ENCODE measurements at places on chromosomes 7 and 10.
A peak's percentile ranks its signal among the peaks of the same experiment; 100 is the strongest.

GRCh38 chr10:46080886-46081285 lies 34.8 kb upstream of the MSMB start:
- no peak for DNase-seq

- DNase-seq = no peak
Observed at GRCh38 chr10:120977897-120978296, 126.7 kb downstream of the WDR11 start.

GRCh38 chr7:2523941-2524807 lies 4.6 kb downstream of the LFNG start:
- peak; percentile 77 for DNase-seq

DNA sequence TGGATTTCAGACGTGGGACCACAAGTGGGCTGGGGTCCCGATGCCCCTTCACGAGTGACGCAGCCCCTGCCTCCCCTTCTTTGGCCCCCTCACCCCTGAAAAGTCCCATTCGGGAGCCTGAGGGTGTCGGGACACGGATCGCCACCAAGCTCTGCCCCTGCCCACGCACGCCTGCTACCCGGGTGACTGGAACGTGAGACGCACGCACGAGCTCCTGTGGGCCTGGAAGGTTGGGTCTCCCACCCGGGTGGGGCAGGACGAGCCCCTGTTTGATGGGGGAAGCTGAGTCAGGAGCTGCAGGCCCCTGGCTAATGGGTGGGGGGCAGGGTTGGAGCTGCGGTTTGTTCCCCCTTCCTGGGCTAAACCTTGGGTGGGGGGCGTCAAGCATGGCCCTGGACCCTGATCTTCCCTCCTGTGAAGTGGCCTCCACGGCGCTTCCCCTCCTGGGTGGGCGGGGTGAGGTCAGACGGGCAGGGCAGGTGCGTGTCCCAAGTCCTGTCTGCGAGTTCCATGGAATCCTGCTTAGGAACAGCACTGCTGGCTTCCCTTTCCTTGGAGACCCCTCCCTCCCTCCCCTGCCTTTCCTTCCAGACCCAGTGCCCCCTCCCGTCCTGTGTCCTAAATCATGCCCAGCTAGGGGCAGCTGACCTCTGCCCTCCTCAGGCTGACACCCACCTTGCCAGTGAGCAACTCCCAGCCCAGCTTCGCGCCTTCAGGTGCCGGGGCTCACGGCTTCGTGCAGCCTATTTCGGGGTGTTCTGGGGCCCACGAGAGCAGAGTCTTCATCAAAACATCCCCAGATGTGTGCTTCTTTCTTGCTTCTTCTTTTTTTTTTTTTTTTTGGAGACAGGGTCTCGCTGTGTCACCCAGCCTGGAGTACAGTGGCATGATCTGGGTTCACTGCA lies 5.3 kb upstream of the TMEM184A start:
- DNase-seq = no peak

GRCh38 chr10:111123883-111124282 lies 47.1 kb downstream of the ADRA2A start:
- DNase-seq = no peak

DNA sequence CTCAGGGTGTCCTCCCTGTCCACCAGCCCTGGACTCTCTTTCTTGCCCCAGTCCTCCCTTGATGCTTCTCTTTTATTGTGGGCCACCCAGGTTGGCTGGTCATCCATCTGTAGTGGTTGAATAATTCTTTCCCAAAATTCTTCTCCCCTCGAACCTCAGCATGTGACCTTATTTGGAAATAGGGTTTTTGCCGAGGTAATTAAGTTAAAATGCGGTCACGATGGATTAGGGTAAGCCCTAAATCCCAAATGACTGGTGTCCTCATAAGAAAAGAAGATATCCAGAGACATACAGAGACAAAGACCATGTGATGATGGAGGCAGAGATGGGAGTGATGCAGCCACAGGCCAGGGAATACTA lies 74.3 kb downstream of the GFRA1 start:
- DNase-seq = no peak

GRCh38 chr10:121303287-121303890 lies 294.9 kb downstream of the FGFR2 start:
- no peak for DNase-seq

GRCh38 chr7:4048336-4048735 lies 633.8 kb upstream of the FOXK1 start:
- DNase-seq = no peak

GRCh38 chr10:19791032-19791431 lies 25.2 kb upstream of the PLXDC2 start:
- no peak for DNase-seq

GRCh38 chr7:44048031-44048795 lies 3.7 kb downstream of the DBNL start:
- peak; percentile 17 for DNase-seq

- peak; percentile 71 for DNase-seq
Observed at GRCh38 chr7:30548845-30549244, 44.2 kb upstream of the GGCT start.

DNA sequence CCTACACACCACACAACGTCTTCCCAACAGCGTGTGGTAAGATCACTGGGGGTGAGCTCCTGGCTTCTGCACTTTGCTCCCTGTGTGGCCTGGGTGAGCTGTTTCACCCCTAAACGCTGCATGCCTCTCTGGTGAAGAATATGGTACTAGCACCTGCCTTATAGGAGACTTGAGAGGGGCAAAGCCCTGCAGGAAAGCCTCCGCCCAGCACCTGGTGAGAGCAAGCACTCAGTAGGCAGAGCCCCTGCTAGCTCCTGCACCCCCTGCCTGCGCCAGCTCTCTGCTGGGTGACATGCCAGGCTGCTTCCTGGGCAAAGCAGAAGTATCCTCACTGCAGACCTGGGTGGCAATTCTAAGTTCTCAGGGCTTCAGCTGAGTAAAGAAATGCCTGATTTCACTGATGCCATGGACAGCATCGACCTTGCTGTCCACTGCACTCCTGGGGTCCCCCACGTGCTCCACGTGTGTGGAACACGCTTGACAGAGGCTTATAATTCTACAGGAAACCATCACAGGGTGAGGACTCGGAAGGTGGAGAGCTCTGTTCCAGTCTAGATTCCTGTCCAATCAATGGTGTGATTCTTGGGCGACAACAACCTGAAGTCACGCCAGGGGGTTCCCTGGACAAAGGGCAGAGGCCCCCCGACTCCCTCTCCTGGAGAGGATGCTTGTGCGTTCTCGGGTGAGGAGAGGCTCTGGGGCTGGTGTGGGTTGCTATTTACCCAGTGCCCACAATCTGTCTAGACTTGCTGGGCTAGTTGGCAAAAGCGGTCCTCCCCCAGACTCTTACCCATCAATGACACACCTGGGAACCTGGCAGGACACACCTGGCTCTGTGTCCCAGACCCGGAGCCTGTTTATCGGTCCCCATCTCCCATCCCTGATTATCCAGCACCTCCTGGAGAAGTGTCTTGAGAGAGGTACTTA lies 5.0 kb upstream of the CALML5 start:
- DNase-seq = no peak

DNA sequence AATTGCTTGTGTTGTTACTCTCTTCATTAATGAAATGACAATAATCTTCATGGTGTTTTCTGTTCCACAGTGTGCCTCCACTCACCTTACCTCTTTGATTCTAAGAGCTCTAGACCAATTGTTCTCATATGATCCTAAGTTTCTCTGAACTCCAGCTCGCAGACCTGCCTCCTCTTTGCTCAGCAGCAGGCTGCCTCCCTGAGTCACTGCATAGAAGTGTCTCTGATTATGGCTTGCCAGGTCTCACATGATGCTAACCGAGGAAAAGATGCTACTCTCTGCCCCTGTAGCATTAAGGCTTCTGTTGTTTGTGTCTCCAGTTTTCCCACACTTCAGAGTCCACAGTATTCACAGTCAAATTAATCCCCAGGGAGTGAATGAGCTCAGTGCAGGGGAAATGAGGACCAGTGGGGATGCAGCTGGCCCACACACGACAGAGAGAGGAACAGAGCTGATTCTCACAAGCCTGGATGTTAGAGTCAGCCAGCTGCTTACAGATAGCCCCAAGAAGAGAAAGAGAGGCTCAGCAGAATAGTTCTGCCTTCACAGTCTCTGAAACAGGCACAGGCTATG lies 145.9 kb upstream of the EGR2 start:
- no peak for DNase-seq

DNA sequence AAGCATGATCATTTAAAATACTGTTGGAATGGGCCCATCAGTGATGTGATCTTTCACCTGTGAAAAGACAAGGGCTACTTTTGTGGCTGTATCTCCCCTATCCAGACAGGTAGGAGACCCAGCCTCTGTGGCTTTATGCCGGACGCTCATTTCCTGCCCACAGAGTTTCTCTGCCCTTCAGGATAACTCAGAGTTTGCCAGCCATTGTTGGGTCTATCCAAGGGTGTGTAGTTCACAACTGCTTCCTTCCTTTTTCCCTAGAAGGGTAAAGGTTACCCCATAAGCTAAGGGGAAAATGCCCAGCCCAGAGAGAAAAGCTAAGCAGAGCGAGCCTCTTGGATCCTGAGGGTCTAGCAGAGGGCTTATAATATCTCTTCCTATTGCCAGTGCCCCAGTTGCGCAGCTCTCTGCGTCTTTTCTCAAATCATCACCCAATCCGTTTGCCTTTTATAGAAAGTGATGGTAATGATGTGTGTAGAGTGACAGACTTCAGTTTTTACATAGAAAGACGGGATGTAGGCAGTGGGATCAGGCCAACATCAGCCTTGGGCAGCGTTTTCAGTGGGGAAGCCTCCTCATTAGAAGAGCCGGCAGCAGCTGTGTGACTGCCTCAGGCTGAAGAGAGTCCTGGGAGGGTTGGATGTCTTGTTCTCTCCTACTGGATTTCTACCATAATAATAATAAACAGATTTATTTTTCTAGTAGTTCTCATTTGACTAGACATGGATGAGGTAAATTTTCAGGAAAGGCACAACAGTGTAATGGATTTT lies 80.5 kb downstream of the MET start:
- no peak for DNase-seq

- no peak for DNase-seq
Observed at GRCh38 chr10:50473756-50474155, 150.0 kb downstream of the SGMS1 start.

DNA sequence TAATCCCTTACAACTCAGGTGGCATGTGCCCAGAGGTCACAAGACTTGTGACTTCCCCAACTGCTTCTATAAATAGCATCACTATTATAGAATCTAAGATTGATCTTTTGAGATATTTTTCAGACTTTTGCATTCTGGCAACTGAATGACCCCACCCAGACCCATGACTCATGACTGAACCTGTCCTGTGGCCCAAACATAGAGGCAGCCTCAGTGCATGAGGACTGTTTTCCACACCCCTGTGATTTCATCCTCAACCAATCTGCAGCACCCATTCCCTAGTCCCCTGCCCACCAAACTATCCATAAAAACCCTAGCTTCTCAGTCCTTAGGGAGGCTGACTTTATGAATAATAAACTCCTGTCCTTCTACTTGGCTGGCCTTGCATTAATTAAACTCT lies 84.5 kb downstream of the MICU1 start:
- DNase-seq = no peak

DNA sequence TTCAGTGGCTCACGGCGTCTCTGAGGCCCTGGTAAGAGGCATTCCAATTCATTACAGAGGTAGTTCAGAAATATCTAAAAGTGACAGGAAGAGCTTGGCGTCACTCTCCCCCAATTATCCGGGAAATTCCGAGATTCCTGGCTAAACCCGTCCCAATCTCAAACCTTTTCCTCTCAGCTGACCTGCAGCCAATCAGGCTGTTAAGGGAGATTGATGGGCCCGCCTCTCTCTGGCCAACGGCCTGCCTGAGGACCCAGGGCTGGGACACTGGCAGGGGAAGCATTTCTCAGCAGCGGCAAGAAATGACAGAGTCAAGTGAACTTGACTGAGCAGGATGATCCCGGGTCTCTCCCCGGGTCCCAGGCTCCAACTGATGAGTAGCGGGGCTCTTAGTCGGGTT lies 72.3 kb downstream of the EBF3 start:
- DNase-seq = no peak

- DNase-seq = no peak
Observed at GRCh38 chr7:128755075-128755818, 16.1 kb downstream of the CALU start.

DNA sequence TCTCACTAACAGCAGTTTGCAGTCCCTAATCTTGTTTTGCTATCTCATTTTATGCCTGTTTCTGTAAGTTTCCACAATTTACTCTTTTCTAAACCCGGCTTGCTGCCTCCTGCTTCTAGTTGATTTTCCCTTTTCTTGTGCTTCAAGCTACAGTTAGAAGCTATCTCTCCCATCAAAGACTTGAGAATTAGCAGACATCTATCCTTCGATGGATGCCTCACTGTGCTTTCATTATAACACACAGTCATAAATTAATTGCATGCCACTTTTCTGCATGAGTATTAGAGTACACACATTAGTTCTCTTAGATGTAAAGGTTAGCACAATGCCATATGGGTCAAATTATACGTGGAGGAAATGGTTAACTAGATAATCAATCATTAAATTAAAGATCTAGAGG lies 48.7 kb downstream of the SEMA3A start:
- no peak for DNase-seq

DNA sequence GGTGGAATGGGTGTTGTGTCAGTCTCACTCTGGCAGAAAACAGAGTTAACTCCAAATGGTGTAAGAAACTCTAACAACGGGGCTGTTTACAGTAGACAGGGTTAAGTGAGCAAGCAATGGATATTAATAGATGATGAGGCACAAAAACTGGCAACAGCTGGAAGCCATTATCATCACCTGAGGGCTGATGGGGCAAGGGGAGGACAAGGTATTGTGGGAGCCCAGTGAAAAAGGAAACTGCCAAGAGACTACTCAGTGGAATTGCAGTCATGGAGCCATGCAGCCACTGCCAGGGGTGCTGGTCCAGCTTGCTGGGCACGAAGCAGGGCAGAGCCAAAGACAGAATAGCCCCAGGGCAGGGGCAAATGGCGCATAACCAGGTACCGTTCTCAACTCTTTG lies 260.7 kb downstream of the BICC1 start:
- DNase-seq = no peak

DNA sequence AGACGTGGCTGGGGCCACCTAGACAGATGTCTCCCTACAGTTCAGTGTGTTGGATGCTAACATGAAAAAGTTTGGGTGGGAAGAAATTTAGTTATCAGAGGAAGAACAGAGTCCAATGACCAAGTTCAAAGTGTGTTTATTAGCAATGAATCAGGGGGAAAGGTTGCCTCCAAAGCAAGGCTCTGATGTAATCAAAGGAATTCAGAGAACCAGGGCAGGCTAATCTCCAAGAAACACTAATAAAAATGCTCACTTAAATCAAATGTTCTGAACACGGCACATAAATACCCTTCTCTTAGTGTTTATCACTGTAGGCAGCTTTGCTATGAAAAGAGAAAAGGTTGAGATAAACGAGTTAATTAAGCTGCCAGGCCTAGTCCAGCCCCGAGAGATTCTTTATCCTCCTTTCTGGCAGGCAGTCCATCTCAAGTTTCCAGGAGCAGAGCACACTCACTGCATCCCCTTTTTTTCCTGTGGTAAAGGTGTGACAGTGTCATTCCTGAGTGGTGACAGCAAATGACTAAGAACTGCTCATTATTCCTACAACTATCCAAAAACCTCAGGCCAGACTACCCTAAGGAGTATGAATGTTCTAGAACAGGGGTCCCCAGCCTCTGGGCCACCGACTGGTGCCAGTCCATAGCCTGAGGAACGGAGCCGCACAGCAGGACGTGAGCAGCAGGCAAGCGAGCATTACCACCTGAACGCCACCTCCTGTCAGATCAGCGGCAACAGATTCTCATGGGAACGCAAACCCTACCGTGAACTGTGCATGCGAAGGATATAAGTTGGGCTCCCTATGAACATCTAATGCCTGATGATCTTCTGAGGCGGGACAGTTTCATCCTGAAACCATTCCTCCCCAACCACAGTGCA lies 66.9 kb upstream of the FHIP2A start:
- no peak for DNase-seq

Data from femur (tissue), 1 donor.